Testis (tissue), 5 donors: ENCODE measurements at places on chromosomes 12 and 14. TPM values are rescaled to one million over a fixed set of nuclear protein-coding genes. Genes with fewer than 3 reads are reported as not detected.
A peak's percentile ranks its signal among the peaks of the same experiment; 100 is the strongest.

Gene IFI27L1
- polyA plus RNA-seq: 209 TPM

DNA sequence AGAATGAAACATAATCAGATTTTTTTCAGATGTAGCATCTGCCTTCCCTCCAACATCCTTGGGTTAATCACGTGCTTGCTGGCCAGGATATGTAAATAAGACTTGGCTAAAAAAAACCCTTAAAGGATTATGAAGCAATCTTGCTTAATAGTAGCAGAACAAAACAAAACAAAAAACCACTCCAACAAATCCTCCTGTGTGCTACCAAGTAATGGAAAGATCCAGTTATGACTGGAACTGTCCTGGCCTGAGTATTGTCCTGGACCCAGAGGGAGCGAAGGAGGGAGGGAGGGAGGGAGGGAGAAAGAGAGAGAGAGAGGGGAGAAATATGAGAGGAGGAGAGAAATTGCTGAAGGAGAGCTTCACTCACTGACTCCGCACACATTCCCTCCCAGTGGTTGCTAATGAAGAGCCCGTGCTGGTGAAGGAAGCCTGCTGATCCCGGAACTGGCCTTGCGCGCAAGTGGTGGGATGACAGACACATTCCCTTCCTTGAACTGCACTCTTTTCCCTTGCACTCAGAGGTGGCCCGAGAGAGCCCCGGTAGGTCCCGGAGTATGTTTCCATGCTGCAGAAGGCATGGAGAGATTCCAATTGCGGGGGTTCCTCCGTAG lies 57.2 kb downstream of the HMGA2 start:
- DNase-seq: peak; percentile 52

Gene P2RX7
- polyA plus RNA-seq: 3.0 TPM

DNA sequence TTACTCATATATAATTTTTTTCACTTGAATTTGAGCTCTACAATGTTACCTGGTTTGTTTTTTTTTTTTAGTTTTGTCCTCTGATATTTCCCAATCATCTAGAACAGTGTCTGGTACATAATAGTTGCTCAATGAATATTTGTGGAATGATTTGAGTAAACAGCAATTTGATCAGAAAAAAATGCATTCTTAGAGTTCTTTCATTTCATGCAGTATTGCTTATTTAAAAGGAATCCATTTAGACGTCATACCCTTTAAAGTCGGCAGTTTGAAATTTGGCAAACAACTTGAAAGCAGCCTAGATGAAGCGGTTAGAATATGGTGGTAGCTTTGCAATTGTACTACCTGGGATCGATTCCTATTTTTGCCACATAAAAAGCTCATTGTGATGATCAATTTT lies 140.0 kb downstream of the PDE3A start:
- no peak for DNase-seq

DNA sequence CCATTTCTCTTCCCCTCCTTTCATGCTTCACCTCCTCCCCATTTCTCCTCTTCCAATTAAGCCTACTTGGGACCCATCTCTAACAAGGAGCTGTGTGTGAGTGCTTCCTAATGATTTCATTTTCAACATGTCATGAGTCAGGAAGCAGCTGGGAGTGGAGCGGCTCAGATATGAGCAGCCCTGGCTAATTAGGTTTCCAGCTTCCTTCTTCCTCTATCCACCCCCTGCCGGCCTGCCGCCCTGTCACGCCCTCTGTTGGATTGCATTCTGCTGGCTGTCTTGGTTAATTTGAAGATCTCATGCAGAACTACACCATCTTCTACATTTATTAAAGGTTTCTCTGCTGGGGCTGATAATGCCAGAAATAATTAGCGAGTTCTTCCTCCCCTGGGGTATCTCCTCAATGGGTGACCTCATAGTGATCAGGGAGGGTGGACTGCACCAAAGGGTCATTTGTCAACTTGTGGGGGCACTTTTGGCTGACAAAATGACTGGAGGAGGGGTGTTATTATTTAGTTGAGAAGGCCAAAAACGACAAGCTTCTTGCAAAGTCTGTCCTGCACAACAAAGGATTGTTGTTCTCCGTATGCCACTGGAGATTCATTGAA lies 300.9 kb upstream of the SRRM4 start:
- no peak for DNase-seq

Gene P2RX2
- polyA plus RNA-seq: 3.0 TPM

- no peak for DNase-seq
Measured at GRCh38 chr12:52338241-52338960, 17.2 kb upstream of the KRT83 start.

GRCh38 chr12:19036673-19037357 lies 92.7 kb upstream of the PLEKHA5 start:
- no peak for DNase-seq

Gene AKAP3
- polyA plus RNA-seq: 251 TPM

DNA sequence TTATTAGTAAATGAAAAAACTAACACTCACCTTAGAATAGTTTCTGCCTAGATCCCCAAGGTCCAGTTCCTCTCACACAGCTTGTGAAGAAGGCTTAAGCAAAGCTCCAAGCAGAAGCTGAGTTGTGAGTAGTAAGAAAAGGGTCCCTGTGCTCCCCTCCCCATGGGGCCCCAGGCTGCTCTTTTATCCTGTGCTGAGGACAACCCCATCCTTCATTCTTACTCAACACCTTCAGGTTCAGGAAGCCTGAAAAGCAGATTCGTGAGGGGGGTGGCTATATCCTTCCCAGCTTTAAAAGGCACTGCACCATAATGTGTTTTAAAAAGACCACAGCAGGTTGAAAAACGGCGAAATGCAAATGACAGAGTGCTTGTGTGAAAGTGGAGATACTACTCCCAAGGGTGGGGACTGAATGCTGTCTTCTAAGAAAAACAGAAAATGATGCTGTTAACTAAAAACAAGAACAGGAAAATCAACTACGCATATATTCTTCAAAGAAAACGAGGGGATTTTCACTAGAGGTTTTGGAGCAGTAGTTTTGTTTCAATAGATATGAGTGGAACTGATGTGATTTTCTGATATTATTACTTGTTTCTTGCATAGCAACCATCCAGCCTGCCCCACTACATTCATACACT lies 182.7 kb downstream of the KTN1 start:
- DNase-seq: no peak

Gene SLCO1B1
- not detected for polyA plus RNA-seq

DNA sequence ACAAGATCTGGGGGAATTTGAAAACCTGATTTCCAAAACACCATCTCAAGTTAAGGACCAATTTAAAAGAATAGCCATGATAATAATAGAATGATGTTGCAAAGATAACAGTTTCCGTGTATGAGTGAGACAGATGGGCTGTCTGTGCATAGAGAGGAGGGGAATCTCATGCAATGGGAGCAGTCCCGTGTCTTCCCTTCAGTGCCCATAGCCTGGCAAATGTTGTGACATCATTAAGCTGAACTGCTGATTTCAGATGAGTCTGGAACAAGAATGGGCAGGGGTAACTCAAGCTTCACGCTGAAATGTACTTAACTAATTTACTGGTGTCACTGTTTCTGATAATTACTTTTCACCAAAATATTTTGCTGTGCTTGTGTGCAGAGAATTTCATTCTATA lies 454.0 kb downstream of the FOXG1 start:
- DNase-seq: no peak

Gene ACVRL1
- 9.9 TPM for polyA plus RNA-seq

DNA sequence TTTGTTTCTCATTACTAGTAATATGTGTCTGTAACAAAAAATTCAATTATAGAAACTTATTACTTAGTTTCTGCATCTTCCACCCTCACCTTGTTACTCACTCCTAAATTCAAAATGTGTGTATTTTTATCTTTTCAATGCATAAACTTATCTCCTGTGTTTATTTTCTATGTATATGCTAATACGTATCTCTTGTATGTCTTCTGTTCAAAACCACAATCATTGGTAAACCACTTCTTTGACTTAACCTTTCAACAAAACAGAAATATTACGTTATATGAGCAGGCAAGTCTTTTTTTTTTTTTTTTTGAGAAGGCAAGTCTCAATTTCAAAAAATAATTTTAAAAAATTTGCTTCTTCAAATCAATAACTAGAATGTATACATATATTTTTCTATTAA lies 39.2 kb upstream of the RPH3A start:
- DNase-seq: no peak

DNA sequence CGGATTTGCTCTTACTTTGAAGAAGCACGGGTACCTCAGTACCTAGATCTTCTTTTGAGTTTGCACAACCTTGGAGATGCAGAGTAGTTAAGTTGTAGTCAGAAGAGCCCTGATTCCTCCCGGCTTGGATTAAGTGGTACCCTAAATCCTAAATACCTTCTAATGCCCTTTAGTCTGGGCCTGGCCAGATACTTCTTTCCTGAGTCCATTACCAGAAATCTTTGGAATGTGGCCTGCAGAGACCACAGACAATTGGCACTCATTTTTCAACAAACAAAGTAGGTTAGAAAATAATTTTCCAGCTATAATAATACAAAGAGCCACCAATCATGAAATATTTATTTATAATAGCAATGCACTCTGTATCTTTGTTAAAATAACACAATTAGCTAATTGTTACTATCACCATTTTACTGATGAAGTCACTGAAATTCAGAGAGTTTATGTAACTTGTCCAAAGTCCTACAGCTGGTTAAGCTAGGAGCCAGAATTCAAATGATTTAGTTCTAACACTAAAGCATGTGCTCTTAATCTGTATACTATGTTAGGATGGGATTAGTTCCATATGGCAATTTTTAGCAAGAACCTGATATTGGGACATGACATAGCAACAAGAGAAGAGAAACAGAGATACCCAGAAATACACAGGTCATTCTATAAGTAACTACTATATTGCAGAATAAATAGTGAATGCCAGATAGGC lies 132.1 kb upstream of the PDZRN4 start:
- no peak for DNase-seq

GRCh38 chr12:55720071-55720564 lies at the start of gene RDH5:
Gene RDH5 (plus strand): TSS chr12:55720393. CDS start chr12:55721185, 792 bp downstream.
- DNase-seq: peak; percentile 68

GRCh38 chr14:84254290-84254689 lies 1275.7 kb upstream of the FLRT2 start:
- peak; percentile 23 for DNase-seq

DNA sequence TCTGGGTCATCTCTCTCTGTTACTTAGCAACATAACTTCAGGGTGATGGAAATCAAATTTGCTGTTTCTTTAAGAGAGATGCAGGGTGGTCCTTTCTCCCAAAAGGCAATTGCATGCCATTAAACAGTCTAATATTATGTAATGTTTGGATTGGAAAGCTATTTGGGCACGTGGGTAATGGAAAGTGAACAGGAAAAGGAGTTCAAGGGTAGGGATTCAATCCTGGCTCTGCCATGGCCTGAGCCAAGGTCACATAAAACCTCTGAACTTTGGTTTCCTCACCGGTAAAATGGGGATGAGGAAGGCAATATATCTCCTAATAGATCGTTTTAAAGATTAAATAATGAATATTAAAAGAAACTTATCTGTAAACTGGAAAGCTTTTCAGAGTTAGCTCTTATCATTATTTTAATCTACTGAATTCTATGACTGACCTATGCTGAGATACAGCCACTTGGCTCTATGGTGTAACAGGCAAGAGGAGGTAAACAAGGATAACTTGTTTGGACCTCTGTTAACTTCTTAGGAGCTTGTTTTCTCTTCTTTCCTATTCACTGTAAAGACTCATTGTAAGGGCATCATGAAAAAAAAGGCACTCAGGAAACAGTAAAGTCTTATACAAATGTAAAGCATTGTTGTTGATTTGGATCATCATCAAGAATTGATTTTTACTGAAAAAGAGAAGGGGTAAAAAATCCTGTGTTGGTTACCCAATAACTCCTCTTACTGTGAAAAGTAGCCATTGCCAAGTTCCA lies 55.7 kb upstream of the OVCH1 start:
- DNase-seq: no peak

GRCh38 chr14:68736471-68736871 lies 56.4 kb downstream of the ZFP36L1 start:
- peak; percentile 30 for DNase-seq

Gene OR6C2
- polyA plus RNA-seq: not detected

Gene YARS2
- polyA plus RNA-seq: 13.9 TPM

- DNase-seq: no peak
Measured at GRCh38 chr14:75280831-75281653, 2.4 kb downstream of the FOS start.

Gene ANKS1B
- 58.2 TPM for polyA plus RNA-seq

GRCh38 chr12:12954356-12954755 lies 2.4 kb upstream of the GPRC5D start:
- no peak for DNase-seq
